BJ (cell line): ENCODE measurements at places on chromosomes 4 and X.

GRCh38 chrX:130103605-130104004 is 6.7 kb downstream of the ELF4 start:
- no peak for DNase-seq

DNA sequence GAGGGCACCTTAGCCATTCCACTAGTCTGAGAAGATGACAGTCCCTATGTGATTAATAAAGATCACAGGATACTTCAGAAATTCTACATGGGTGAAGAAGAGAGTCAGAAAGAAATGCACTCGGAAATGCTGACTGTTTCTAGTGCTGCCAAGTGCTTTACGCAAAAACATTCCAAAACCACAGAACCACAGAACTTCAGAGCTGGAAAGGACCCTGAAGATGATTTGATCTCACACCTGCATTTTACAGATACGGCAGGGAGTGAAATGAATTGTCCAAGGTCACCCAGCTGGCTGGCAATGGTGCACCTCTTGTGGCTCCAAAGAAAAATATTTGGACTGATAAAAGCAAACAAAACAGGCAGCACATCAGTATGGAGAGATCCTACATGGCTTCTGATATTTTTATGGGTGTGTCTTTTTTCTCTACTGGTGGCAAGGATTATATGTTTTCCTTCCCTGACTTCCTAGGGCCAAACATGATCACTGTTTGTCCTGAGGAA is 115.9 kb downstream of the MAML3 start:
- no peak for DNase-seq

- no peak for DNase-seq
Observed at GRCh38 chr4:38313999-38314561, 349.9 kb upstream of the KLF3 start.

GRCh38 chr4:154927126-154927680 is 146.1 kb downstream of the RBM46 start:
- no peak for DNase-seq

DNA sequence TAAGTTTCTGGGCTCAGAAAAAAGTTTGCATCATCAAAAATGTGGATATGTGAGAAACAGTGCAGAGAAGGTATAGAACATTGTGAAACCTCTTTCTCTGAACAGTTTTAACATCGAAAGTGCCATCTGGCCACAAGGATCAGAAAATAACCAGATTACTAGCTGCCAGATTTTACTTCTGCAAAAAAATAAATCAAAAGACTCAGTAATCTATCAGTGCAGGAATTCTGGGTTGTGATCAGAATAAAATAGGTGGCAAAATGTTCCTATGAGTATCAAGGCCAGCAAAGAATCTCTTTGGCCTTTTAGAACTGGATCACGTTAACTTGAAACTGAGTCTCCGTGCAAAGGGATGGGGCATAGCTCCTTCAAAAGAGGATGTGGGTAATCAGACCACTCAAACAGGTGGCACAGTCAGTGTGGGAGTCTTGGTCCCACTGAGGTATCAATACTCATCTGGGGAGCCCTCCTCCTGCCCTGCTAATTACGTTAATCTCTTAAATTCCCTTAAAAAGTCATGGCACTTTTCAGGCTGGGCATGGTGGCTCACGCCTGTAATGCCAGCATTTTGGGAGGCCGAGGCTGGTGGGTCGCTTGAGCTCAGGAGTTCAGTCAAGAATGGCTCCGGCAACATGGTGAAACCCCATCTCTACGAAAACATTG is 26.7 kb upstream of the RBM47 start:
- no peak for DNase-seq

DNA sequence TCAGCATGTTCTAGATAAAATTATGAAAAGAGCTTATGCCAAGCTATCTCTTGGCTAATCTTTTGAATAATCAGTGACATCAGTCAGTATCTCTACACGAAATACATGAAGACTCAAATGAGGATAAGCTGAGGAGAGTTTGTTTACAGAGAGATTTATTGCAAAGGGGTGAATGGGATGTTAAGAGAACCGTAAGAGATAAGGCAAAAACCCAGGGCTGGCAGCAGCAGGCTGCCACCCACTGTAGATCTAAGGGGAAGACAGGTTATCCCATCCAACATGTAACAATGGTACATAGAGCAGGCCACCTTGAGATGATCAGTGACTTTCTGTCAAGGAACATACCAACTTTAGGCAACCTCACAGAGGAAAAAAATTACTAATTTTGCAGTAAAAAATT is 432.1 kb upstream of the NR3C2 start:
- no peak for DNase-seq

DNA sequence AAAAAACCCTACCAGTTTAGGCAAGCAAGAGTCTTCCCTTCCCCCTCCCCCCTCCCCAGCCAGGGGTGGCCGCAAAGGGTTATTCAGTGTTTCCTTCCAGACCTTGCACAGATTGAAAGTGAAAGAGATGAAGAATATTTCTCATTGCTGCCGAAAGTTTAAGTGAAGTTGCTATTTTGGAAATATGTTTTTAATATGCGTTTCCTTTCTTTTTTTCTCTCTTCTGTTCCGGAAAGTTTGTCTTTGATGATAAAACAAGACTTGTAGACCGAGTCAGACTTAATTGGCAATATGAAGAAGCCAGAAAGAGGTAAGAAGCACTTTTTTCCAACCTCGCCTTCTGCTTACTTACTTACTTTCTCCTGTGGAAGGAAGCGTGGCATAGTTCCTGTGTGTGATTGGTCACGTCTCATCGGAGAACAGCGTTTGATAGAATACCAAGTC is 58.5 kb upstream of the CLCN4 start:
- DNase-seq = no peak

DNA sequence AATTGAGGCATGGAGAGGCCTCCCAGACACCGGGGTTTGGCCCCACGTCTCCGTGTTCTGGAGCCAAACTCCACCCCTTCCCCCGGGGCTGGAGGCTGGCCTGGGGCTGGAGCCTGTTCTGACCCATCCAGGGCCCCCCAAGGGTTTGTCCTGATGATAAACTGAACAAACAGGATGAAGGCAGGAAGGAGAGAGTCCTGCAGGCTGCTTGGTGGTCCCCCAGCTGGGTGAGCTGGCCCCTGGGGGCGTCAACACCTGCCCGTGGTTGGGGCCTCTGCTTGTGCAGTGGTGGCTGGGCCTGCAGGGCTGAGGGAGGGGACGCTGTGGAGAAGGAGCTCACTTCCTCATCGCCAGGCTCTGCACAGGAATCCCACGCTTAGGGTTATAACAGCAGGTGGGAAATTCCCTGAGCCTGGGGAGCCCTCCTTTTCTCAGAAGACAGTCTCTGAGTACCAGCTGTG is 2.3 kb downstream of the SH3TC1 start:
- no peak for DNase-seq

GRCh38 chr4:135744928-135745327 is 1543.3 kb upstream of the PABPC4L start:
- DNase-seq = no peak

GRCh38 chr4:134490863-134491262 is 289.3 kb upstream of the PABPC4L start:
- DNase-seq = no peak
